CD8-positive, alpha-beta memory T cell (primary cell): ENCODE measurements at places on chromosomes 6 and 20. TPM values are rescaled to one million over a fixed set of nuclear protein-coding genes. Genes with fewer than 3 reads are reported as not detected.

ABHD16A gene
- 45.5 TPM for polyA plus RNA-seq

DNA sequence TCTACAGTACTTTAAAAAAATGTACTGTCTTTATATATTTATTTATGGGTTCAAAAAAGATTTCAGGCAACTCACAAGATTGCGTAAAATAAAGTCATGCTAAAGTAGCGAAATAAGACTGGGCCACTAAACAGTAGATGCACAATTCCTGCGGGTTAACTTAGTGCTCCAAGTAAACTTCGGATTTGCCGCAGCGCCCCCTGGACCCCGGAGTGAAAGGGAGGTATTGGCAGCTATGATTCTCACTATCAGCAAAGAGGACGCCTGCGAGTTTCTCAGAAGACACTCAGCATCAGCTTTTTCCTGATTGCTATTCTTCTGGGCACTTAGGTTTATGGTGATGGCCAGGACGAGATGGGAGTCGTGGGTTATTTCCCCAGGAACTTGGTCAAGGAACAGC lies 1.4 kb downstream of the OTOR start:
- DNase-seq = no peak

DNA sequence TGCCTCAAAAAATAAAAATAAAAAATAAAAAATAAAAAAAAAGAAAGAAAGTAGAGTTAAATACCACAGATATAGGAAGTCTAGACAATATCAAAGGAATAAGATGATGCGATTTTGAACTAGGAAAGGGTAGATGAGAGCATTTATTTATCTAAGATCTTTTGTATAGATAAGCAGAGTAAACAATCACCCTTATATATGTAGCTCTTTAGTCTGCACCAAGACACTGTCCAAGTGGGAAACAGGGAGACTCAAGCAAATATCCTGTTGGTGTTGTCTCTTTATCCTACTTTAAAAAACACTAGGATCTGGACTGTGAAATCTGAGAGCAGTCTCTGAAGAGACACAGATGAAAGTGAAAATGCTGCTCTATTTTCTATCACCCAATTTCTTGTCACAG lies 587.0 kb upstream of the FLRT3 start:
- DNase-seq = no peak

GRCh38 chr20:3749087-3749688 lies 16.7 kb downstream of the HSPA12B start:
- DNase-seq = peak; percentile 28

DNA sequence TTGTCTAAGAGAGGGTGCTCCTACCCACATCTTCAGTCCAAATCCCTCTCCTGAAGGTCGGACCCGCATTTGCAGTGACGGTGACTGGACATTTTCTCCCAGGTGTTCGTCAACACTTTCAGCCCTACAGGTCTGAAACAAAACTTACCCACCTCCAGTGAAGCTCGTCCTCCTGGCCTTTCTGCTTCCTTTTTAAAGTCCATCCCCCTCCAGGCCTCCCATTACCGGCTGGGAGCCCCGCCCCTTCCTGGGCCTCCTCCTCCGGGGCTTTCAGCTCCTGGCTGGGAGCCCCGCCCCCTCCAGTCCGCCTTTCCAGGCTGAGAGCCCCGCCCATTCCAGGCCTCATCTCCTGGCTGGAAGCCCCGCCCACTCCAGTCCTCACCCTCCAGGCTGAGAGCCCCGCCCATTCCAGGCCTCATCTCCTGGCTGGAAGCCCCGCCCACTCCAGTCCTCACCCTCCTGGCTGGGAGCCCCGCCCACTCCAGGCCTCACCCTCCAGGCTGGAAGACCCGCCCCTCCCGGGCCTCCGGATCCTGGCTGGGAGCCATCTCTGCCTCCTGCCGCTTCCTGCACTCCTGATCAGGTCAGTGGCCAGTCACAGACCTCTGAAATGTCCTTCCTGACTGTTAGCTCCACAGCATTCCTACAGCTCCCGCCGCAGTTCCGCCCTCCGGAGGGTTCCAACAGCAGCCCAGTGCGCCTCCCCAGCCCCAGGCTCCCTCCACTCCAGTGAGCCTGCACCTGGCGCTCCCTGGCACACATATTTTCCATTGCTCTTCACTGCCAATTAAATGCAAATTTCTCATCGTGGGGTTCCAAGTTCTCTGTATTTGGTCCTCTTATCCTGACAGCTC lies 98.5 kb downstream of the LY86 start:
- DNase-seq = no peak
